NCI-H187 (cell line): ENCODE measurements at places on chromosomes 7 and 10.

DNA sequence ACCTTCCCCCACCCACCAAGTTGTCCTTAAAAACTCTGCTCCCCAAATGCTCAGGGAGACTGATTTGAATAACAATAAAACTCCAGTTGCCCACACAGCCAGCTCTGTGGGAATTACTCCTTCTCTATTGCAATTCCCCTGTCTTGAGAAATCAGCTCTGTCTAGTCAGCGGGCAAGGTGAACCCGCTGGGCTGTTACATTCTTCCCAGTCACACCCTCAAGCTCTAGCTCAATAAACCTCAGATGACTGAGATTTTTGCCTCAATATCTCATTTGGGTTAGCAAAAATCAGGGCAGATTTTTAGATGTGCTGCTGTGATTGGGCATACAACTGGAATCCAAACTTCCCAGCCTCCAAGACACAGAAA is 32.9 kb downstream of the SVOPL start:
- DNase-seq, result no peak

DNA sequence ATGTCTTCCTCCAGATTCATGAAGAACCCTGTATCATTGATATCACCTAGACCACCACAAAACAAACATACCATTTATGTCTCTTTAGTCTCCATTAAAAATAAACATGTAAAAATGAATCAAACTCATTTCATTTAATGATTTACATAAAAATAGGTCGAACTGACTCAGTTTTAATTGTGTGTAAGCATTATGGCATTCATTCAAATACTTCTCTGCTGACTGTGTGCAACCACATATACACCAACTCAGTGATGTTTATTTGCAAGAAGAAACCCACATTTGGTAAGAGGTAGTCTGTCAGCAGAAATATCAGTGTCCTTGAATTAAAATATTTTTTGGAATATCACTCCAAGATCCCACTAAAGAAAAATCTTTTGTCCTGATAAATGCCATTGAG is 30.5 kb downstream of the ABCB1 start:
- DNase-seq, result no peak

DNA sequence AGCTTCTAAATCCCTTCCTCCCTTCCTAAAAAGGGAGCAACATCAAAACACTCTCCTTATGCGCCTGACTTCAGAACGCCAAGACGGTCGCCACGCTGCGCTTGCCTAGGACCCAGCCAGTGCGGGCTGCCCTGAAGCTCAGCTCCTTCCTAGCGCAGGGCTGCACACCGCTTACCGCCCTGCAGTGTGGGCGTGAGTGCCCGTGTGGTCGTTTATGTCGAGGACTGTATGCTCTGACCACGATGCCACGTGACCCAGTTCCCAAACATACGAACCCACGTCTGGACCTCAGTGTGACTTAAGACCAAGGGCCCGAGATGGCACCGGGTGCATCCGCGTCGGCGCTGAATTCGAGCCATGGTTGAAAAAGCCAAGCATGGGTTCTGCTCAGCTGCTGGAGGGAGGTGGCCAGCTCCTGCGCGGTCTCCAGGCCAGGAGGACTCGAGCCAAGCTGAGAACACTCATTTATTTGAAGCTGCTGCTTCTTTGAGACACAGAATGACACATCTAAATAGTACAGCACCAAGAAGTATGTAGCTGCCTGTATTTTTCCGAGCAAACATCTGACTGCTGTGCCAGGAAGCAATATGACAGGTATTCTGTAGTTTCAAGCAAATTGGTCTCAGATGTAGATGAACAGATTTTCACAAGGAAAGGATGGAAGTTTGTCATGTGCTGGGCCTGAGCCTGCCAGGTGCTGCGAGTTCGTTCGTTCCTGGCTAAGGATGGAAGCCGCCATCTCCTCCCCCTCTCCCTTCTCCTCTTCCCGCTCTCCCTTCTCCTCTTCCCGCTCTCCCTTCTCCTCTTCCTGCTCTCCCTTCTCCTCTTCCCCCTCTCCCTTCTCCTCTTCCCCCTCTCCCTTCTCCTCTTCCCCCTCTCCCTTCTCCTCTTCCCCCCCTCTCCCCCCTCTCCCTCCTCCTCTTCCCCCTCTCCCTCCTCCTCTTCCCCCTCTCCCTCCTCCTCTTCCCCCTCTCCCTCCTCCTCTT is 184.7 kb downstream of the EBF3 start:
- DNase-seq, result no peak

DNA sequence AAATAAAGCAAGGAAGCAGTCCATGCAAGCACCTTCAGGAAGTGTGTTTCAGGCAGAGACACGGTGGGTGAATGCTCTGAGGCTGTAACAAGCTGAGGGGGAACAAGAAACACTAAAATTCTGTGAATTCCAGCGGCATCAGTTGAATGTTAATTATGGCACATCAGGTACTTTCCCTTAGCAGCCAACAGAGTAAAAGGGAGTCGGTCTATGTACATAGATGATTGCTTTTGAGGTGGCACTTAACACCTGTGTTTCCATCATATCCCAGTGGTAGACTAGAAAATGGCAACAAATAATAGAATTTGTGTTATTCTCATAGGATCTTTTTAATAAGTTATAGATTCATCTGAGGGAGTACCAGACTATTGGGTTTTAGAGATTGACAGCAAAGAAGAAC is 481.0 kb upstream of the KLF6 start:
- no peak for DNase-seq

DNA sequence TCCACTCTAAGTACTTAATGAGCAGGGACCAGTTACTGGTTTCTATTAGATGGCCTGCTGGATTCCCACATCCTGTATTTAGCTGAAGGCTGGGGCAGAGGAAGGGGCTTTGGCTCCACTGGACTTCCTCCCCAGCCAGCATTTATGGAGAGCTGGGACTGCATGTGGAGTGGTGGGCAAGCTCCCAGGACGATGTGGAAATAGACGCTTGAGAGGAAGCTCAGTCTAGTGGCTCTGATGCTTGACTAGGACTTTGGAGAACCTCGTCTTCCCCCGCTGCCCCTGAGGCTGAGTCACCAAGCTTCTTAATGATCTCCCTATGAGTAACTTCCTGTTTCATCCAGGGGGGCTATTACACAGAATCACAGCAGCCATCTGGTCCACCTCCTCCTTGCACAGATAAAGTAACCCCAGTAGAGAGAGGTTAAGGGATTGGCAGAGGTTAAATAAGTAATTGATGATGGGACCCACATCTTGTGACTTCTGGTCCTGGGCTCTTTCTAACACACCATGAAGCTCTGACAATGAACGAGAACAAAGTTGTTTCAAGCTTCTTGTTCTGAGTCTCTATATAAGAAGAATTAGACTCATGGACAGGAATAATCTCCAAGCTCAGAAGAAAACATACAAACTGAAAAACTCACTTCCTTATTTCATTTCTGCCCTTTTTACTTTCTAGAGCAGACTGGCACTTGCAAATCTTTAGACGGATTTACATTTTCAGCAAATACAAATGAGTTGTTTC is 126.2 kb downstream of the PRPF18 start:
- no peak for DNase-seq

- peak; percentile 5 for DNase-seq
Observed at GRCh38 chr10:102231357-102232318, 5.5 kb downstream of the ELOVL3 start.

DNA sequence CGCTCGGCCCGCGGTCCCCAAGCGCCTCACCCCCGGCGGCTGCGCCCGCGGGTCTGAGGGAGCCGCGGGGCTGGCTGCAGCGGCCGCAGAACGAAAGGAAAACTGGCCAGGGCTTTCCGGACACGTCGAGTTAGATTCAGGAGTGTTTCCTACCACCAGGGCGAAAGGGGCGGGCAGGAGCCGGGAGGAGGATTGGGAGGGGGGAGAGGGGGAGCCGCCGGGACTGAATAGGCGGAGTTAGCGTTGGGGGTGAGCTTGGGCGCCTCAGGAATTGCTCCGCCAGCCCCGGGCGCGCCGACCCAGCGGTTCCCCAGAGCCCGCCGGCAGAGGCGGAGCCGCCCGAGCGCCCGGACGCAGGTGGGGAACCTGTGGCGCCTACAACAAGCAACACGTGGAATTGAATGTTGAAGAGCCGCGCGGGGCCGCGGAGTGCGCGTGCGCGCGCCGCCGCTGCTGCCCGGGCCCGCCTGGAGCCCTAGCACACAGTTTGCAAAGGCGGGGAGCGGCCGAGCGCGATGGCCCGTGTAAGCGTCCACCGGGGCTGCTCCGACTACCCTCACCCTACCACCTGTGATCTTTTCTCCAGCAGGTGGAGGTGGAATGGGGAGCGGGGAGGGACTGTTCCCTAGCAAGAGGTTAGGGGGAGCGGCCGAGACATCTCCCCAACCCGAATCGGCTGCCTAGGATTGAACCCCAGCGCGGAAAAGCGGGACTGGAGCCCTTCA is at the start of gene CADPS2:
TSS of gene CADPS2 (minus strand) at position 104 of the 725 bp plus-strand sequence. CDS start 123 bp downstream, outside the sequence.
- DNase-seq, result peak; percentile 85

GRCh38 chr7:34165927-34166550 is 260.7 kb downstream of the BMPER start:
- DNase-seq, result no peak

DNA sequence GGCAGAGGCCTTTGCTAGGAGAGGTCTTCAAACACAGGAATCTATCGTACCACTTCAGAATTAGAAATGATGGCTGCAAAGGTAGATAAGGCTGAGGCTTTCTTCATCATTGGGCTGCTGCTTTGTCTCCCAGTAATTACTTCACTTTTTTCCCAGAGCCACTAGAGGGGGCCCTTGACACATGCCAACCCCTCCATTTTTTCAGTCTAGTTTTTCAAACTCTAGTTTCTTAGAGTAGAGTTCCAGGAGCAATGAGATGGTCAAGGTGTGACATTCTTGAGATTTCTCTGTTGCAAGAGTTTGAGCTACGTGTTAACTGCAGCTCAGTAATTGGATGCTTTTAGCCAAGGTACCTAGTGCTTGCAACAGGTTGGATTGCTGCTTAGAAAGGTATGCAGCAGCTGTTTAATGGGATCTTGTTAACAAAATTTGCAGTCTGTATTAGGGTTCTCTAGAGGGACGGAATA is 33.8 kb upstream of the RBM20 start:
- no peak for DNase-seq

- DNase-seq, result no peak
Observed at GRCh38 chr10:97336006-97336405, 1.5 kb upstream of the FRAT2 start.

DNA sequence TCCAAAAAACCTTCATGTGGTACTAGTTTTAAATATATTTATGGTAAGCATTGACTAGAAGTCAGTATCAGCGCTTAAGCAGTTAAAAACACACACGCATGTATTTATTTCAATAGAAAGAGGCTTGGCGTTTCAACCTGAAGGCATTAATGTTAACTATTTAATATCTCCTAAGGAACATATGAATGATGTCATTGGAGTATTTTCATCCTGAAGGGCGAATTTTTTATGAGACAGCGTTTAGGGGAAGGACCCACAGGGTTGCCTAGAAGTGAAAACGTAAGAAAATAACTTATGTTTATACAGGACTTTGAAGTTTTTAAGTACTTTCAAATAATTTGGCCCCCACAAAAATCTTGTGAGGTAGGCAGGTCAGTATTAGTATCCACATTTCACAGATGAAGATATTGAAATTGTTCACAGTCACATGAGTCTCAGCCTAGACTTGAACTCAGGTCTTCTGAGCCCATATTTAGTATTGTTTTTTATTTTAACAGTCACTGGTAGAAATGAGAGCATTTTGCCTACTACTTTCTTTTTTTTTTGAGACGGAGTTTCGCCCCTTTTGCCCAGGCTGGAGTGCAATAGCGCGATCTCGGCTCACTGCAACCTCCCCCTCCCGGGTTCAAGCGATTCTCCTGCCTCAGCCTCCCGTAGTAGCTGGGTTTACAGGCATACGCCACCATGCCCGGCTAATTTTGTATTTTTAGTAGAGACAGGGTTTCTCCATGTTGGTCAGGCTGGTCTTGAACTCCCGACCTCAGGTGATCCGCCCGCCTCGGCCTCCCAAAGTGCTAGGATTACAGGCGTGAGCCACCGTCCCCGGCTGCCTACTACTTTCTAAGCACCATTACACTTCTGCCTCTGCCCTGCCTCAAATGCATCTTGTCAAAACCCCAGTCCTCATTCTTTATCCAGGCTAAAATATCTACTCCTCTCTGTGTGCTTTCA is 1.8 kb downstream of the SLK start:
- DNase-seq, result no peak

DNA sequence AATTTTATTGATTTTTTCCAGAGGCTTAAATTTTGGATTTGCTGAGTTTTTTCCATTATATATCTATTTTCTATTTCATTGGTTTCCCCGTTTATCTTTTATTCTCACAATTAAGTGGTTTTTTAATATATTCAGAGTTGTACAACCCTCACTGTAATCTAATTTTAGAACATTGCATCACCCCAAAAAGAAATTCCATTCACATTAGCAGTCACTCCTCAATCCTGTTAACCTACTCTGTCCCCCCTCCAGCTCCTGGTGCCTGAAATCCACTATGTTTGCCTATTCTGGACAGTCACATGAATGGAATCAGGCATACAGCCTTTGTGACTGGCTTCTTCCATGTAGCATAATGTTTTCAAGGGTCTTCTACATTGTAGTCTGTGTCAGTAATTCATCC is 55.8 kb upstream of the ITGA8 start:
- no peak for DNase-seq

DNA sequence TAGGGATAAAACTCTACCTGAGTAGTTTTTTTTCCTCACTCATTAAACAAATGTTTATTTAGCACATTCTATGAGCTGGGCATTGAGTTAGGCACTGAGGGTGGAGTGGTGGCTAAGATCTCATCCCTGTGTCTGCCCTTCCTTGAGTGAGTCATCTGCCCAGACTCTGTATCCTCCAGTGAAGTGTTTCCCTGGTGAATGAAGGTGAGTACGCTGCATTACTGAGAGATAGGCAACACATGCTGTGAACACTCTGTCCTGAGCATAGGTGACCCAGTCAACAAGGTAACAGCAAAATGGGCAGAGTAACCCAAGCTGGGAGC is 5.8 kb downstream of the PITX3 start:
- DNase-seq, result no peak

DNA sequence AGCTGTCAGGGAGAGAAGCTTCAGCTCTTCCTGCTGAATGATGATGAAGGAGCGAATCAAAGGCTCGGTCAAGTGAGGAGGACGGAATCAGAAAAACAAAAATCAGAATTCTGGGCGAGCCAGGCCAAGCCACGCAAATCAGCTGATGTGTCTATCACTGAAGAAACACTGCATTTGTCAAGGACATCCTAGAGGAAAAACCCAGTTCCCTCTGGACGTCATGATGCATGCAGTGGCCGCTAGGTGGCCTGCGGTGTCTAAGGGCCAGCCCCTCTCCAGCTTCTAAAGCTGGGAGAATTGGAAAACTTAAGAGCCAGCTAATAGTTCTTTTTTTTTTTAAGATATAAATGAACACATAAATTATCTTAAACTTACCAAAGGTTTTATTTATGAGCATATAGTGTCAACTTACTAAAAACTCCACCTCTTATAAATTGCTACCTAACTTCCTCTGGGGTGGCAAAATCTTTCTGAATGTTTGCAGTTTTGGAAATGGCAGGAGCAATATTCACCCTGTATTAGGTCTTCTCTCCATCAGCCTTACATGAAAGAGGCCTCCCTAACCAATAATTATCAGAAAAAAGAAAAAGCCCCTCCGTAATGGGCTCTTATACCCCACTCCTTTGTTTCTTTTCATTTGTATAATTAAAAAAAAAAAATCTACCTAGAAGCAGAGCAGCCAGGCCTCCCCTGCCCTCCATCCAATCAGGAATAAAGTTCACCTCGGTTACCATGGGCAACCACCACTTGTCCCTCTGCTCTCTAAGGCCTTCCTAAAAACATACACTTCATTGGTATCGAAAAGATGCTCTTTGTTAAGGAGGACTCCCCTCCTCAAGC is 186.8 kb downstream of the USP6NL start:
- no peak for DNase-seq

GRCh38 chr10:128242641-128243040 is 116.4 kb upstream of the MKI67 start:
- no peak for DNase-seq

- no peak for DNase-seq
Observed at GRCh38 chr7:72409638-72410015, 2.5 kb downstream of the CALN1 start.

- DNase-seq, result no peak
Observed at GRCh38 chr10:8056871-8057331, 2.4 kb downstream of the GATA3 start.
